ENCODE measurements at places on chromosomes 5 and 9.

DNA sequence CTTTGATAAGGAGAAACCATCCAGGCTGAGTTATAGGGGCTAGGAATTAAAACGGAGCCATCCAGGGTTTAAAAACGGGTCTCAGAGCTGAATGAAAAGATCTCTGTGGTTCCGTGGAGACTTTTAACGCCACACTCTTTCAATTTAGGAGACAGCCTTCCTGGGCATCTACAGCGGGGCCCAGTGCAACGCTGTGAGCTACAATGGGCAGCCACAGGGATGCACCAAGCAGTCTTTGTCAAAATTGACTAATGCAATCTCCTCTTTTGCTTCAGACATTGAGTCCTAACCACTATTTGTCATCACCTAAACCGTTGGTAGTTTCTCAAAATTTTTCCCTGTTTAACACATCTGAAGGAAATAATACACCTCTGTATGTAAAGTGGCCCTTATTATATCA is 96.6 kb upstream of the ABCA1 start:
- no peak for DNase-seq

DNA sequence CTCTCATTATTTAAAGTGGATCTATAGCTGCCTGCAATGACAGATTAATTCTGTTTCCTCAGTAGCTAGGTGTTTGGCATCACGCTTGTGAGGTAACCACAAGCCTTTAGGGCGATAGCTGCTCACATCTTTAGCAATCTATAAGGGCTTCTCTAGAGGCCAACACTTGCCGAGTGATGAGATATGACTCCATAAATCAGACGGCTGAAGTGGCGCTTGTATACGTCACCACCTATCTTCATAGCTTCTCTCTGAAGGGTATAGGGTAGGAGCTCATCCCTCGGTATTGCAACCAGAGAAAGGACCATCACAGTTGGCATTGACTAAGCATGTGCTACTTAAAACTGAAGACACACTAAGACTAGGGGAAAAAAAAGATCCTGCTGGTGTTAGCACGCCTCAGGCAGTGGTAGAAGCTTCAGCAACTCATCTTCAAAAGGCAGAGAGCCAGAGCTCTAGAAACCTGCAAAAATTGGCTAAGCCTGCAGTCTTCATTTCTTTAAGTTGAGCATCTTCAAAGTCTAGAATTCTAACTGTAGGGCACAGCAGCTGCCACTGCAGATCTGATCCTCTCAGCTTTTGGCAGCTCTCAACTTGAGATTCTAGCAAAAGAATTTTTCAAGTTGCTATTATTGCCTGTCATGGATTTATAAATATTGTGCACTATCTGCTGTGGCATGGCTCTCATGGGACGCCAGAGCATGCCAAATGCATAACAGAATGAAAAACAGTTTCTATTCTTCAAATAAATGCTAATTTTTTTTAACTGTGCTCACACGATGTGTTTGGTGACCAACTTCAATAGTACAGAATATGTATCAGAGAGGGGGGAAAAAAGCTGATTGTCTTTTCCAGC is 37.5 kb downstream of the PSMB7 start:
- no peak for DNase-seq

DNA sequence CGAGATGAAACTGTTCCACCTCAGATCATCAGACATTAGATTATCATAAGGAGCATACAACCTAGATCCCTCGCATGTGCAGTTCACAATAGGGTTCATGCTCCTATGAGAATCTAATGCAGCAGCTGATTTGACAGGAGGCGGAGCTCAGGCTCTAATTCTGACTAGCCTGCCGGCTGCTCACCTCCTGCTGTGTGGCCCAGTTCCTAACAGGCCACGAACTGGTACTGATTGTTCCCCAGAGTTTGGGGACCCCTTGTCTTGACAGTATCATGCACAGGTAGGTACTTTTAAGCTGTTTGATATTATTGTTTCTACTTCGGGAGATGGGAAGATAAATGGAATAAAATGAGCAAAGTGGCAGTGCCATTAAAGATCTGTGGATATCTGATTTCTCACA is 66.9 kb downstream of the ZCCHC7 start:
- DNase-seq, result no peak

DNA sequence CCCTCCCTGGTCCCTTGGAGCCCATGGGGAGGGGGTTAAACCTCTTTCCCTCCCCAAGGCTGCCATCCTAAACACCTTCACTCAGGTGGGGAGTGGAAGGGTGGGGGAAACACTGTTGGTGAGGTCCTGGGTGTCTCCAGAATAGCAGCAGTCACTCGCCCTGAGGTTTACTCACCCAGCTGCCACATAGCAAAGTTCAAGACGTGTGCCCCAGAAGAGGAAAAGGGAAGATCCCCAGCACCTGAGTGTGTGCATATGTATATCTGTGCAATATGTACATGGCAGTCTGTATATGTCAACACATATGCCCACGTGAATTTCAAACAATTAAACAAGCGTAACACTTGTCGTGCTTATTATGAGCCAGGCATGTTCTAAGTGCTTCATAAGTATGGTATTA is 31.3 kb upstream of the SMU1 start:
- no peak for DNase-seq

- DNase-seq, result no peak
These were observed 103.2 kb upstream of the SPATA31D4 start for GRCh38 chr9:81824802-81825730.

DNA sequence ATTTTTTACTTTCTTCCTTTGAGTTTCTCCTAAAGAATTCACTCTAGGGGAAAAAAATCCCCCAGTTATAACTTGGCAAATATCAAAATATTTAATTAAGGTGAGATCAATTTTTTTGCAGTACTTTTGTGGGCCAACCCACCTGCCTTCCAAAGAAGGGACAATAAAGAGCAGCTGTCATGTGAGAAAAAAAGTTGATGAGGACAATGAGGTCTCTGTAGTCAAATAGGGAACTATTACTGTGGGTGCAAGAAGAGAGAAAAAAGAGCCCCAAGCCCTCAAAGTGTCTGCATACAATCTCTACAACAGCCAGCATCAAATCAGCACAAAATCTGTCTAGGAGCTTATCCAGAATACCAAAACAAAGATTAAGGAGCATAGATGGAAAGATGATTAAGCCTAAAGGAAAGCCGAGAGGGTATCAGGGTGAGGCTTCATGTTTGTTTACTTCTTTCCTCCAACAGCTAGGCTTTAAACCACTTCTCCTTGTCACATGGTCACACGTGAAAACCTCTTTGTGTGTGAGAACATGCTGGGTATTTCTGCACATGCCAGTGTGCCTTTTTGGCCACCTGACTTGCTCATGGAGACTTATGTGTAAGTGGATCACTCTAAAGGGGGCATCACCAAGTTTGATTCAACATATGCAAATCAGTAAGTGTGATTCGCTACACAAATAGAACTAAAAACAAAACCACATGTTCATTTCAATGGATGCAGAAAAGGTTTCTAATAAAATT is 19.2 kb upstream of the FYB1 start:
- no peak for DNase-seq

GRCh38 chr5:132427281-132428146 is 58.0 kb downstream of the SLC22A5 start:
- DNase-seq, result peak; percentile 52

DNA sequence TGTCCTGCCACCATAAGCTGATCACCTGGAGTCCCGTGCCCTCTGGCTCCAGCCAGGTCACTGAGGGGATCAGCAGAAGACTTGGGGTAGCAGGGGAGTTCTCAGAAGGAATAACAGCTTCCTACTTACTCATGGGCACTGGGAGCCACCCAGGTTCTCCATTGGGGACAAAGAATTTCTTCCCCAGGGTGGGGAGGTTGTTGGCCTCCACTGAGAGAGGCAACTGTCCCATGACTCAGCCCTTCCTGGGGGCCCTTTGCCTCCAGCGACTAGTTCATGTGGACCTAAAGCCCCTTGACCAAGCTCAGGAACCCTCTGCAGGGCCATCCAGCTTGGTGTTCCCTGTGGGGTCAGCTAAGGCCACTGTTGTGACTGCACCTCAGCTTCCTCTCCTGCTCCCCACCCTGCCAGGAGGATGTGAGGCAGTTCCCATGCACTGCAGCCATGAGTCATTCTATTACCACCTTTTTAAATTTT is 175.0 kb downstream of the AUH start:
- DNase-seq, result no peak

- no peak for DNase-seq
These were observed 86.9 kb downstream of the AOPEP start for GRCh38 chr9:94813379-94813778.

- peak; percentile 88 for DNase-seq
These were observed 2.3 kb downstream of the KLF9 start for GRCh38 chr9:70411930-70412831.

GRCh38 chr5:104513121-104513602 is 950.6 kb upstream of the NUDT12 start:
- DNase-seq, result no peak

DNA sequence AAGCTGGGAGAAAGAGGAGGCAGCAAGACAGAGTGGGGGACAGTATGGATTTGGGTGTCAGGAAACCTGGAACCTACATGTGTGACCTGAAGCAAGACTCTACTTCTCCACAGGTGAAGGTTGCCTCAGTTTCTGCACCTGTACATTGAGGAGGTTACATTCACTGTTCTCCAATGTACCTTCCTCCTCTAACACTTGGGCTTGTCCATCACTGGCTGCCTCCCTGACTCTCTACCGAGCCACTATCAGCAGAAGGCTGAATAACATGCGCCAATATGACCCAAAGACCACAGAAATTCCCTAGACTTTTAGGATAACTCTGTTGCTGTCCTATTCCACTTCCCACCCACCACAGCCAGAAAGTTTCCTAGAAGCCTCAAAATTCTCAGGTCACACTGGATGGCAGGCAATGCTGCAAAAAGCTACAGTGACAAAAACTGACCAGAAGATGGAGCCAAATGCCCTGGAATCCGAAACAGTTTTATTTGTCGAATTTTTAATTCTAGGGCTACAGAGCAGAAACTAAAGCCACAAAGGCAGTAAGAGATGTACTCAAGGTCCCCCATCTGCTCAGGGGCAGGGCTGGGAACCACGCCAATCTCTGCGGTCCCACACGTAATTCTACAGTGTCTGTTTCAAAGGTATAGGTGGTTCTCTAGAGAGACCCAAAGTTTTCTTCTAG is 64.4 kb downstream of the FAM114A2 start:
- DNase-seq, result no peak

DNA sequence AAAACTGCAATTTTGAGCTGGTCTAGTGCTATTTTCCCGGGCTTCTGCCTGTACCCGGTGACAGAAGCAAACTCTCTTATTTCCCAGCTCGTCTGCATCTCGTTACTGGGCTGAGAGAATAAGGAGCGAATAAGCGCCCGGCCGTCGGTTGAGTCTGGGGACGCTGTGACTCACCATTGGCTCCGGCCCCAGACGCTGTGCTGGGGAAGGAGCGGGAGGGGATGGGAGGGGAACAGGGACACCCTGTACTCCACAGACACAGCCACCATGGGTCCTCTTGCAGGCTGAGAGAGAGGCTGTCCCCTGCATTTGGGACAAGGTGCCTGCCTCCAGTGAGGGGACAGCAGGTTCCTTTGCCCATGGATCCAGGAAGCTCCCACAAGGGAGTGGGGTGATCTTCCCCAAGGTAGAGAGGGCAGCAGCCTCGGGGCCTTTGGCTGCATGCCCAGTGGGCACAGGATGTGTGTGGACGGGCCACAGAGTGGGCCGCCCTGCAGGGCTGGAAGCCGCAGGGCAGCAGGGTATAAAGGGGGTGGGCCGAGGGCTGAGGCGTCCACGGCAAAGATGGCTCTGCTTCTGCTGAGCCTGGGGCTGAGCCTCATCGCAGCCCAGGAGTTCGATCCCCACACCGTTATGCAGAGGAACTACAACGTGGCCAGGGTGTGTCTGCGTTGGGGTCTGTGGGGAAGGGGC is at the start of gene LCN9:
LCN9 (plus strand) TSS at position 552 of the 693 bp plus-strand sequence; CDS start at position 565, 13 bp downstream.
- peak; percentile 26 for DNase-seq

DNA sequence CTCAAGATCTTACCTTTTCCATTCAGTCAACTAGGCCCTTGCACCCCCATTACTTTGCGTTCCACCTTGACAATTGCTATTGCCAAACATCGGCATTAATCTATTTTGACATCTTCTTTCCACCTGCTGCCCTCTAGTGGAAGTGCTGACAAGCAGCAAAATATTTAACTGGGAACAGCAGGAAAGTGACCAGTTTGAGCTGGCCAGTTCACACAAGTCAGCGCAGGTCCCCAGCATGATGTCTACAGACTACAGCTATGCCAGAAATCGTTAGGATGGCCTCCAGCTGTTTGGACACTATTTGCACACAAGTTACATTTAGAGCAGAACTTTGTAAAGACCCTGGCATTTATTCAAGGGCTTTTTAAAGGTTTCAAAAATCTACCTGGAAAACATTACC is 160.1 kb downstream of the GHR start:
- DNase-seq, result peak; percentile 70

GRCh38 chr9:8448226-8448625 is 648.6 kb upstream of the DMAC1 start:
- no peak for DNase-seq

- DNase-seq, result no peak
These were observed 22.4 kb downstream of the MVB12B start for GRCh38 chr9:126348911-126349550.

GRCh38 chr9:6827439-6828145 is 69.8 kb downstream of the KDM4C start:
- no peak for DNase-seq

DNA sequence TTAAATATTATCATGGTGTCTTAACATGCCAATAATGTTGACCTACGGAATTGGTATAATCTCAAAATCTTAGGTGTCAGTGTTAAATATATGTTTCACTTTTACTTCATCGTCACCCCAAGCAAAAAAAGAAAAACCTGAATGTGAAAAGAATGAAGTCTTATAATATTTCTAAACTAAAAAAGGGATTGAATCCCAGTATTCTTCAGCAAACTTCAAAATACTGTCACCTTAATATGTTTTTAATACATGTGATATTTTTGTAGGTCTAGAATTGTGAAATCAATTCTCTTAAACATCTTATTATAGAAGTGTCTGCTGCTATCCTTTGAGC is 14.1 kb downstream of the UBE2D2 start:
- no peak for DNase-seq

DNA sequence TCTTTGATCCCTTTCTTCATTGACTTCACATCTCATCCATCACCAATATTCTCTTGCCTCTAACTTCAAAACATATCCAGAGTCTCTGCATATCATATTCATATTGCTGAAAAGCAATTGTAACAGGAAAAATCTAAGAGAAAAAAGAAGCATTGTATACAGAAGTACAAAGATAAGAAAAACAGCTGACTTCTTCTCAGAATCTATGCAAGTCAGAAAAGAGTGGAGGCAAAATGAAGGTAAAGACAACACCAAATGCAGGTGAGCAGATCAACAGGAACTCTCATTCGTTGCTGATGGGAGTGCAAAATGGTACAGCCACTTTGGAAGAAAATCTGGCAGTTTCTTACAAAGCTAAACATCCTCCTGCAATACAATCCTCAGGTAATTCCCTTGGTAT is 155.6 kb downstream of the PHF2 start:
- DNase-seq, result no peak

- no peak for DNase-seq
These were observed 256.3 kb downstream of the NNT start for GRCh38 chr5:43859309-43859708.

Data from gastrocnemius medialis (tissue), 4 donors.